ENCODE measurements at places on chromosomes 2 and 18. TPM values are rescaled to one million over a fixed set of nuclear protein-coding genes. Genes with fewer than 3 reads are reported as not detected.

- no peak overlapping the region for H3K27ac ChIP-seq
- H3K27me3 ChIP-seq = no peaks in the 10 kb centered on the region
- no peaks in the 10 kb centered on the region for H3K36me3 ChIP-seq
- no peaks in the 10 kb centered on the region for H3K4me1 ChIP-seq
Measured at GRCh38 chr2:203605302-203605701, 70.2 kb upstream of the RAPH1 start.

- DNase-seq = no peak
- H3K27ac ChIP-seq = no peak overlapping the region
- no peaks in the 10 kb centered on the region for H3K4me1 ChIP-seq
- H3K27me3 ChIP-seq = no peaks in the 10 kb centered on the region
Measured at GRCh38 chr2:8797682-8798081, 39.7 kb downstream of the KIDINS220 start.

GRCh38 chr18:23398401-23398800 is 54.7 kb upstream of the RIOK3 start:
- no peak overlapping the region for H3K27ac ChIP-seq
- H3K36me3 ChIP-seq = no peaks in the 10 kb centered on the region
- peaks cover 5% of the 10 kb centered on the region for H3K4me1 ChIP-seq
- DNase-seq = peak; percentile 21
- H3K27me3 ChIP-seq = no peaks in the 10 kb centered on the region

GRCh38 chr2:97849881-97850528 is 136.6 kb downstream of the ZAP70 start:
- H3K4me3 ChIP-seq = no peak overlapping the region
- DNase-seq = peak; percentile 74
- no peaks in the 10 kb centered on the region for H3K27me3 ChIP-seq

DNA sequence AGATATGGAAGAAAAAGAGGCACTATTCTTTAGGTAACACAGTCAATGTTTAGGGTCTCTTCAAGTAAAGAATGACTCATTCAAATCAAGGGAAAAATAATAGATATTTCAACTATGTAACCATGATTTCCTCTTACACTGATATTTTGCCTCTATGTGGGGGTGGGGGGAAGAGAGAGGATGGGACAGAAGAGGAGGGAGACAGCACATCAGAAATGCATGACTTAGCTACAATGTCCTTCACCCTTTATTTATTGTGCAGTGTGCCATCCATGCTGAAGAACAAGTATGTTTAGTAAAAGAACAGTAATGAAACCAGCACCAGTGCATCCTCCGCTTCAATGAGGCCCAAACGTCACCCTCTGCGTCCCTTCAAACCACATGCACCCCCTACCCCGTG is 204.8 kb downstream of the HDAC4 start:
- peaks cover 3% of the 10 kb centered on the region for H3K36me3 ChIP-seq
- H3K27me3 ChIP-seq = no peaks in the 10 kb centered on the region
- H3K4me1 ChIP-seq = peaks cover 4% of the 10 kb centered on the region
- no peak overlapping the region for H3K27ac ChIP-seq
- H3K4me3 ChIP-seq = no peak overlapping the region
- DNase-seq = no peak

- no peaks in the 10 kb centered on the region for H3K4me1 ChIP-seq
- no peak overlapping the region for H3K4me3 ChIP-seq
- no peak for DNase-seq
- H3K27ac ChIP-seq = no peak overlapping the region
- no peaks in the 10 kb centered on the region for H3K36me3 ChIP-seq
Measured at GRCh38 chr2:12094134-12094533, 347.7 kb downstream of the LPIN1 start.

- no peak overlapping the region for H3K27ac ChIP-seq
- DNase-seq = no peak
- H3K4me3 ChIP-seq = no peak overlapping the region
- no peaks in the 10 kb centered on the region for H3K36me3 ChIP-seq
- no peaks in the 10 kb centered on the region for H3K27me3 ChIP-seq
Measured at GRCh38 chr2:207283356-207283755, 117.6 kb upstream of the KLF7 start.

- H3K27me3 ChIP-seq = no peaks in the 10 kb centered on the region
- no peaks in the 10 kb centered on the region for H3K36me3 ChIP-seq
- H3K27ac ChIP-seq = no peak overlapping the region
- no peak for DNase-seq
- H3K4me3 ChIP-seq = no peak overlapping the region
Measured at GRCh38 chr2:192122946-192123345, 71.8 kb downstream of the TMEFF2 start.

GRCh38 chr18:57738078-57738477 is 65.0 kb downstream of the ATP8B1 start:
- H3K27me3 ChIP-seq = no peaks in the 10 kb centered on the region
- no peak for DNase-seq
- H3K4me1 ChIP-seq = peaks cover 5% of the 10 kb centered on the region
- H3K27ac ChIP-seq = peak overlapping the region; percentile 29
- H3K36me3 ChIP-seq = peaks cover 4% of the 10 kb centered on the region
- H3K4me3 ChIP-seq = peak overlapping the region; percentile 7

GRCh38 chr2:108392029-108392428 is 14.3 kb downstream of the SULT1C4 start:
- H3K36me3 ChIP-seq = no peaks in the 10 kb centered on the region
- no peak overlapping the region for H3K4me3 ChIP-seq
- H3K4me1 ChIP-seq = no peaks in the 10 kb centered on the region
- DNase-seq = no peak
- H3K27ac ChIP-seq = no peak overlapping the region

DNA sequence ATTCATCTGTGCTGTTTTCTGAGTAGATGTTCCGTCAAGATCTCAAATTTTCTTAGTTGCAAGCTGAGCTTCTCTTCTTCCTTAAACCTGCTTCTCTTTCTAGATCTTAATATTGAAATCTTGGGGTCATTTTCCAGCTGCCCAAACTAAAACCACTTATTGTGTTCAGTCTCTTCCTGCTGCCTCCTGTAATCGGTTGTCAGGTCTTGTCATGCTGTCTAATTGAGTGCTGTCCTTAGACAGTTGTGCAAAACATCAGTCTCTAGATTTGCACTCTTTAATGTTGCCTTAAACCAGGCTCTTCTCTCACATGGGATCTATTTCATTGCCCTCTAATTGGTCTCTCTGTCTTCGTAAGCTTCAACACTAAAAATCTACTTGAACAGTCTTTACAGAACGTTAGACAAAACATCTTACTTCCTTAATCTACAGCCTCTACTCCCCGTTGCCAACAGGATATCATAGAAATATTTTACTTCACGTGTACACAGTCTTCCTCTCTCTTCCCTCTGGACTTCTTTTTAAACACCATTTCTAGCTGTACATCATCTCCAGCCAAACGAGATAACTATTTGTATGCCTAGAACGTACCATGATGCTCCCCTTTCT is 34.9 kb downstream of the GPD2 start:
- H3K27me3 ChIP-seq = no peaks in the 10 kb centered on the region
- no peak overlapping the region for H3K4me3 ChIP-seq
- H3K4me1 ChIP-seq = no peaks in the 10 kb centered on the region
- no peak for DNase-seq
- H3K36me3 ChIP-seq = no peaks in the 10 kb centered on the region
- no peak overlapping the region for H3K27ac ChIP-seq

ANKRD30B gene
- total RNA-seq = under 0.01 TPM
